Stimulated activated CD4-positive, alpha-beta T cell treated with anti-CD3 and anti-CD28 coated beads, TNF-alpha, amount 100 ng/mL, for 24 hours (primary cell): ENCODE measurements at places on chromosomes 11 and 22.

- DNase-seq = no peak
Measured at GRCh38 chr11:131816051-131816450, 445.6 kb downstream of the NTM start.

DNA sequence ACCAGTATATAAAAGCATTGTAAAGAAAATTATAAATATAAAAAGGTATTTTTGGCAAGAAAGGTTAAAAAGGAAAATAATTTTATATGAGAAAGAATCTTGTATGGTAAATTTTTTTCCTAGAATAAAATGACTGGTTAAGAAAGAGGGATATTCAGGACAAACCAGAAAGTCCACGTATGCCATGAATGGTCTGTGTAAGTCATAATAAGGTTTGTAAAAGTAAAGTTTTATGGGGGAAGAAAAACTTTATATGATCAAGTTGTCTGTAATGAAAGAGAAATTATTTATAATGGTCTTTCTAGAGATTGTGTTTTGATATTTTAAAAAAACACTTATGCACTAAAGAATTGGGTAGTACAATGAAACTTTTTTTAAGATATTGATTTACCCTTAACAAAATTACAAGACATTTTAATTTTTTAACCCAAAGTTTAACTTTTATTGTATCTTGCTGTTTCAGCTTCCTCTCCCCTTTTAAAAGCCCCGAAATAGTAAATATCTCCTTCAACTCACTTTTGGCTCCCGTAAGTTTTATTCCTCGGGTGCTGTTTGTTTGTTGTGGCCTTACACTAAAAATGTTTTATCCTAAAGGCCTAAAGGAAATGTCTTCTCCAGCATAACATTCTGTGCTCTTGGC, 47.7 kb downstream of the AMOTL1 start:
- no peak for DNase-seq

DNA sequence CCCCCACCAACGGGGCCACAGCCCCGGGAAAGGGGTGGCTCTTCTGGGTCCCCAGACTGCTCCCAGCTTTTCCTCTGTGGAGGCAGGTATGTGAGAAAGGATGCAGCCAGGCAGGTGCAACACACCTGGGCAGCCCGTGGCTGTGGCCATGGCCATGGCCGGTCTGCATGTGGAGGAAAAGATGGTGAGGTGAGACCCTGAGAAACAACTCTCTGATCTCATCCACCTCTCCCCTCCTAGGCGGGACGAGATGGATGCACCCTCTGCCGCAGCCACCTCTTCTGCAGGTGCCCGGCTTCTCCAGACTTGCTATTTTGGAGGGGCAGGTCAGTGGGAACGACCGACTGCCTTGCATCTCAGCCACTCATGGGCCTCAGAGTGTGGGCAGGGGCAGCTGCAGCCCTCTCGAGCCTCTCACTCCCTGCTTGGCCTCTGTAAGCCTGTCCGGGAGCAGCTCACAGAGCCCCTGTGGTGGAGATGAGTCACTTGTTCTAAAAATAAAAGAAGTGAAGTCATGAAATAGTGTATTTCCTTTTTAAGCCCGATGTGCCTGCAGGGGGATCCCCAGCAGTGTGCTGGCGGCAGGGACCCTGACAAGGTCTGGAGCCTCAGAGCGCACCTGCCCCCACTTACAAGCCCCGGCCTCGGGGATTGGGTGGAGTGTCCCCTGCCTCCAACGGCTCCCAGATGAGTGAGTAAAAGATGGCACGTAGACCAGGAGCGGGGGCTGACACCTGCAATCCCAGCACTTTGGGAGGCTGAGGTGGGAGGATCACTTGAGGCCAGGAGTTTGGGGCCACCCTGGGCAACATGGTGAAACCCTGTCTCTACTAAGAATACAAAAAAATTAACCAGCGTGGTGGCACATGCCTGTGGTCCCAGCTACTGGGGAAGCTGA, 10.7 kb downstream of the SMIM38 start:
- peak; percentile 31 for DNase-seq

- no peak for DNase-seq
Measured at GRCh38 chr11:14376920-14377319, 17.9 kb upstream of the RRAS2 start.

- no peak for DNase-seq
Measured at GRCh38 chr22:19317865-19318264, 26.3 kb upstream of the CLTCL1 start.

DNA sequence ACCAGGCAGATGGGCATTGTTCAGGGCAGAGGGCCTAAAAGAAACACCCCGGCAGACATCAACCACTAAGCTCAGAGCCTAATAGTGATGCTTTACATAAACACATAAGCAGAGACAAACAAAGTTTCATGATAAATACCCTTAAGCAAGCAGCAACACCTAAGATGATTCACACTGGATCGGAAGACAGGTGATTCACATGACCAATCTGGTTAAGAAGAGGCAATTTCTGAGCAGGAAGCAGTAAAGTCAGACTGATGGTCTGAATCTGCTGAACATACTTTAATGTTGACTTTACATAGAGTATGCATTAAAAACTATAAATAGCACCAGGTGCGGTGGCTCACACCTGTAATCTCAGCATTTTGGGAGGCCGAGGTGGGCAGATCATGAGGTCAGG, 56.1 kb downstream of the SYN3 start:
- DNase-seq = no peak

DNA sequence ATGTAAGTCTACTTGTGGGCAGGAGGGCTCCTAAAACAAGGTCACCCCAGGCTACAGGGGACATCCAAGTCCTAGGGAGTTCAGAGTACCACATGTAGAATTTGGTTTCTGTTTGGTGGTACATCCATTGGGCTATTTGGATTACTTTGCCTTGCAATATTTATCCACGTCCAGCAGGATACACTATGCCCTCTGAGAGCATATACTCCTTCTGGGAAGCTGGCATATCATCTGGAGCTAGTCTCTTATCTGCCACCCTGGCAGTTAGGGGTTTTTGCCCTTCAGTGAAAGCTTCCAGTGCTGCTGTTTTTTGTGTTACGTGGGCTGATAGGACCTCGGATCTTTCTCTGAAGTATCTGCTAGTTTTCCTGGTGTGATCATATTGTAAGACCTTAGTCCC, 7.3 kb downstream of the LMO2 start:
- DNase-seq = no peak

DNA sequence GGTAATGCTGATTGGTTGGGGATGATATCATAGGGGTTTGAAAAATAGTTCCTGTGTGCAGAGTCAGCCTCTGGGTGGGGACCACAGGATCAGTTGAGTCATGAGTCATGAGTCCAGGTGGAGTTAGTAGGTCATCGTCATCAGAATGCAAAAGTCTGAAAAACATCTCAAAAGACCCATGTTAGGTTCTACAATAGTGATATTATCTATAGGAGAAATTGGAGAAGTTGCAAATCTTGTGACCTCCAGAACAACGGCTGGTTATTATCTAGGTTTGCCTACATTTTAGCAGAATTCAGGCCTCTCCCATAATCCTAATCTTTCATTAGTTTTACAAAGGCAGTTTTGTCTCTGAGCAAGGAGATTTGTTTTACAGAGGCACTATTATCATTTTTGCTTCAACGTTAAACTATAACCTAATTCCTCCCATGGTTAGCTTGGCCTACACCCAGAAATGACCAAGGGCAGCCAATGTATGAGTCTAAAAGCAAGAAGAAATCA, 38.9 kb downstream of the MS4A2 start:
- DNase-seq = no peak

DNA sequence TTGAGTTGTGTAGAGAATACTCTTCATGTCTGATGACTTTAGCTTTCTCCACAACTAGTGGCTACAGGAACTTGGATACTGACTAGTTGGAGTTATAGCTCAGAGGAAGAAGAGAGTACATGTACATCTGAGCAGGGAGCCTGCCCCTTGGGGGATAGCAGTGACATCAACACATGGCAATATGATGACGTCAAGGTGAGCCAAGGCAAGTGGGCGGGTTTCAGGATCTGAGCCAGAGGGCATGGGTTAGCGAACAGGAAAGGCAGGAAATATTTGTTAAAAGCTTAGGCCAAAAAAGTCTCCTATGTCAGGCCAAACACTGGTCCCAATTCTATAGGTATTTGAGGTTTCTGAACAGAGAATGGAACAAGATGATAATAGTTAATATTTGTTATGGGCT, 42.0 kb upstream of the HORMAD2 start:
- DNase-seq = no peak

- no peak for DNase-seq
Measured at GRCh38 chr22:20446383-20446970, 8.9 kb upstream of the SCARF2 start.

DNA sequence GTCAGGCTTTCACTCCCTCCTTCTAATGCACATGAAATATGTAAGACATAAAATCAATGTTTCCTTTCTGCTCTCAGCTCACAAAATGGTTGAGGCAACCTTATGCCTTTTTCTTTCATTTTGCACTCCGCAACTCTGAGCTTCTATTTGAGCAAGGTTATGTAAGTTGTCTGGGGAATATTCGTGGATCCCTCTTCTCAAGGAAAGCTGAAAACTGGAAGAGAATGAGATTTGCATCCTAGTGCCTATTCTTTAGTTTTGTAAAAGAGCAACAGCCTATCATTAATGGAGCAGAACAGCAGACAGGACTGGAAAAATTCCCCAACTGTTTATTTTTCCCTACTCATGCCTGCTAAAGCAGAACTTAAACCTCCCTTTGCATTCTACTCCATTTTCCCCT, 141.7 kb downstream of the FAM76B start:
- DNase-seq = no peak

DNA sequence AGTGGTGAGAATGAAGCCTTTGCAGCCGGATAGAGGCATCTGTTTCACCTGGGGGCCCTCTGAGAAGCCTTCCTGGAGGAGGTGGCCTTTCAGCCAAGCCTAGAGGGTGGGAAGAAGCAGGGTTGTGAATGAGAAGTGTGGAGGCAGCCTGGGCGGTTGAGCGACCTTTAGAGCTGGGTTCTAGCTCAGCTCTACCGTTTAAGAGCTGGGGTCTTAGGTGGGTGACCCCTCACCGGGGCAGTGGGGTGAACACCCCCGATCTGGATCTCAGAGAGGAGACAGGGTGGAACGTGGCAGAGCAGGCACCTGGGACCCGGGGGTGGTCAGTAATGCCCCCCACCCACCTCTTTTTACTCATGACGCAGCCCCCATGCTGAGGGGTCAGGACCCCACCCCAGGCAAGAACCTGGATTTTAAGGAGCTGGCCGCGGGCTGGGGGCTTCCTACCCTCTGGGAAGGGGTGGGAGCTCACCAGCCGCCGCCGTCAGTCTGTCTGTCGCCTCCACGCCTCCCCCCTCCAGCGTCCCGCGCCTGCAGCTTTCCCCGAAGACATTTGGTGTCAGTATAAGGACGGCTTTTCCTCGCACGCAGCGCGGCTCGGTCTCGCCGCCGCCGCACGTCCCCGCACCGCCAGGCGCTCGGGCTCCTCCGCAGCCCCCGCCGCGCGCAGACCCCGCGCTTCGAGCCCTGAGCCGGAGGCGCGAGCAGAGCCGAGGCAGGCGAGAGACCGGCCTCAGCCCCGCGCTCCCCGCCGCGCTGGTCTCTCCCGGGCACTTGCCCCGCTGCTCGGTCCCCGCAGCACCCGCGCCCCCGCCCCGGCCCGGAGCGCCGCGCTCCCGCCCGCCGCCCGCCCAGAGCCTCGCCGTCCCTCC, 13.3 kb upstream of the CACNA1I start:
- peak; percentile 32 for DNase-seq

GRCh38 chr11:120562806-120563425, 51.4 kb downstream of the GRIK4 start:
- no peak for DNase-seq

DNA sequence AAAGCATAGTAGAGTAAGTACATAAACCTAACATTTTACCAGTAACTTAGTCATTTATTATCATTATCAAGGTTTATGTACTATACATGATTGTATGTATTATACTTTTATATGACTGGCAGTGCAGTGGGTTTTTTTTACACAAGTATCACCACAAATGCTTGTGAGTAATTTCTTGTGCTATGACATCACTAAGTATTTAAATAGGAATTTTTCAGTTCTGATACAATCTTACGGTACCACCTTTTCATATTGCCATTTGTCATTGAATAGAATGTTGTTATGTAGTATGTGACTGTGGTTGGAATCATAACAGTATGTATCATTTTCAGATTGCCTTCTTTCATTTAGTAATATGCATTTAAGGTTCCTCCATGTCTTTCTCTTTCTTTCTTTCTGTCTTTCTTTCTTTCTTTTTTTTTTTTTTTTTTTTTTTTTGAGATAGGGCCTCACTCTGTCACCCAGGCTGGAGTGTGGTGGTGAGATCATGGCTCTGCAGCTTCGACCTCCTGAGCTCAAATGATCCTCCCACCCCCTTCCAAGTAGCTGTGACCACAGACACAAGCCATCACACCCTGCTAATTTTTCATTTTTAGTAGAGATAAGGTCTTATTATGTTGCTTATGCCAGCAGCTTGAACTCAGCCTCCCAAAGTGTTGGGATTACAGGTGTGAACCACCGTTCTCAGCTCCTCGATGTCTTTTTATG, 18.6 kb downstream of the ATM start:
- no peak for DNase-seq

DNA sequence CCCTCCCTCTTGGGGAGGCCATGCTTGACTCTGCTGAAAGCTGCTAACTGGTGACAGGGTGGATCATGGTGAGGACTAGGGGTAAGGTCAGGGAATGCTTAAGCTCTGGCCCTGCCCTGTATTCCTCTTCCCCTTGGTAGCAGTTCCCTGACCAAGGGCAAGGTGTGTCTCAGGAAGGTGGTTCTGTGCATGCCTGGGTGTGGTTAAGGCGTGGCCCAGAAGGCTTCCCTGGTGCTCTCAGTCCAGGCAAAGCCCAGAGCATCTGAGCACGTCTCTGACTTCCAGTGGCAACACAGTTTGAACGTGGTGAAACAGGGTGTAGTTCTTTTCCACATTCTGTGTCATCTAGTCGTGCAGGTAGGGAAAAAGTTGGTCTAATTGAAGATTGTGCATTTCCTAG, 53.1 kb upstream of the HORMAD2 start:
- no peak for DNase-seq

DNA sequence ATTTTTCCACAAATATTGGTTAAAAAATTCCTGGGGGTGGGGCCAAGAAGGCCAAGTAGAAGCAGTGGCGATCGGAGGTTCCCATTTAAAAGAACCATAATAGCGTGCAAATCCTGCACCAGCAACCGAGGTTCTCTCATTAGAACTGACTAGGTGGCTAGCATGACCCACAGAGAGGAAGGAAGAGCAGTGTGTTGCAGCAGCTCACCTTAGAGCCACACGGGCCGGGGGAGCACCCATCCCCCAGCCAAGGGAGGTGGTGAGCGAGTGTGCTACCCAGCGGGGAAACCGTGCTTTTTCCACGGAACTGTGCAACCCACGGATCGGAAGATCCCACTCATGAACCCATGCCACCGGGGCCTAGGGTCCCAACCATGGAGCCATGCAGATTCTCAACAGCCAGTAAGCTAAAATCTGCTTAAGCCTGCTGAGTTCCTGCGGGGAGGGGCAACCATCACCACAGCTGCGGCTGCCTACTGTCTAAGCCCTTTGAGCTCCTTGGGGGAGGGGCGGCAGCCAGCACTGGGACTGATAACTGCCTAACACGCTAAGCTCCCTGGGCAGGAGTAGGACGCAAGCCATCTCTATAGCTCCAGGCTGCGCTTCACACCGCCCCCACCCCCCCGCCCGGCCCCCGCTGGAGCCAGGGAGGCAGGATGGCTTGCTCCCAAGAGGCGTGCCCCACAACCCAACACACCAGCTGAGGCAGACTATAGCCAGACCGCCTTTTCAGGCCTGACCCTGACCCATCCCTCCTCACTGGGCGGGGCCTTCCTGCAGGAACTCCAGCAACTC, 21.0 kb upstream of the HTATIP2 start:
- no peak for DNase-seq
